CD8-positive, alpha-beta memory T cell (primary cell): ENCODE measurements at places on chromosomes 5 and 9. TPM values are rescaled to one million over a fixed set of nuclear protein-coding genes. Genes with fewer than 3 reads are reported as not detected.

DNA sequence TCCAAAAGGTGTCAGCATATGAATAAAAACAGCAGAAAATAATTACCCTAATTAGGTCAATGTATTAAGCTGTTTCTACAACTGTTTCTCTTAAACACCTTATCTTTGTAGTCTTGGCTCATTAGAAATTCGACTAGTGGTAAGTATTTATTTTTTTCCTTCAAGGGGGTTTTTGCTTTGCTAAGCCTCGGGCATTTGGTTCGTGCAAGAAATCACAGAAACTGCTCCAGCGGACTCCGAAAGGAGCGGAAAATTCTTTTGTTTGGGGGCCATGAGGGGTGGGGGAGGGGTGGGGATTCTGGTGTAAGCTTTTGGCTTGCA lies 757 bp downstream of the ZBED3 start:
- H3K27me3 ChIP-seq = no peaks in the 10 kb centered on the region
- peak overlapping the region; percentile 46 for H3K4me3 ChIP-seq
- no peaks in the 10 kb centered on the region for H3K36me3 ChIP-seq

The COL5A1 gene
- total RNA-seq = 0.13 TPM

DNA sequence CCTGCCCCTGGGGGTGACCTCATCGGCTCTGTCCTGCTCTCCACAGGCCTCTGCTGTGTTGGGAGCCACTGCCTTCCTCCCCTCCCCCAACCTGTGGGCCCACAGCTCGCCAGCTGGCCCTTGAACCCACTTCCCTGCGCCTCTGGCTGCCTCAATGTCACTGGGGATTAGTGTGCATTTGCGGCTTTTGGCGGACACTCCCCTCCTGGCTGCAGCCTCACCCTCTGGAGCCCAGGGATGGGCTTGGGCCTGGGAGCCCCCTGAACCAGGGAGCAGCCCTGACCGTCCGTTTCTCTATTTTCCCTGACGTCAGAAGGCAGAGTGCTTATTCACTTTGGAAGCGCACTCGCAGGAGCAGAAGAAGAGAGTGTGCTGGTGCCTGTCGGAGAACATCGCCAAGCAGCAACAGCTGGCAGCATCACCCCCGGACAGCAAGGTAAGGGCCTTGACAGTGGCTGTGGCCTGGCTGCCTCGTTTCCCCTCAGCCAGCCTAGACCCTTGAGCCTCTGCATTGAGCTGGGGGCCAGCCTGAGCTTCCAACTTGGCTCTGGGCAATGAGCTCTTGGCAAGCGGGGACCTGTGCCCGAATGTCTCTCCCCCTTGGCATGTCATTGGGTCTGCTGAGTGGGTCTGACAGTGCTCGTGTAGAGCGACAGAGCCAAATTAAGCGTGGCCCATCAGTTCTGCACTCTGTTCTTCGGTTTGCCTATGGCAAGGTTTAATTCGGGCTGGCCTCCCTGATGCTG lies 73.1 kb downstream of the RGS3 start:
- no peaks in the 10 kb centered on the region for H3K4me1 ChIP-seq
- no peaks in the 10 kb centered on the region for H3K27me3 ChIP-seq
- H3K27ac ChIP-seq = no peak overlapping the region
- no peak overlapping the region for H3K4me3 ChIP-seq
- H3K36me3 ChIP-seq = peaks cover 23% of the 10 kb centered on the region

The CCL27 gene
- total RNA-seq = 0.35 TPM

DNA sequence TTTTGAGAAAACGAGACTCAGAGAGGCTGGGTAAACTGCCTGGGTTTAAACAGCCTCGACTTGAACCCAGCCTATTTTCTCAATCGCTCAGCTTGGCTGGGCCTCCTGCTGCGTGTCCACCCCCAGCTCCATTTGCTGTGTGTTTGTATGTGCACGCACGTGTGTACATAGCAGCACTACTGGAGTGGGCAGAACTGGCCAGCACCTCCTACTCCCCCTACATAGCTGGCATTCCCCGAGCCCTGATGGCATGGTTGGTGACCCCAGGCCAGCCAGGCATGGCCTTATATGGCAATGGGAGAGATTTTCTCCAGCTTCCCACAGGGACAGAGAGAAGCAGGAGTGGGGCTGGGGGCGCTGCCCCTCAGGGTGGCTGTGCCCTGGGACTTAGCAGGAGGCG lies 4.1 kb downstream of the AIF1L start:
- H3K4me3 ChIP-seq = no peak overlapping the region
- no peaks in the 10 kb centered on the region for H3K4me1 ChIP-seq
- H3K36me3 ChIP-seq = no peaks in the 10 kb centered on the region

DNA sequence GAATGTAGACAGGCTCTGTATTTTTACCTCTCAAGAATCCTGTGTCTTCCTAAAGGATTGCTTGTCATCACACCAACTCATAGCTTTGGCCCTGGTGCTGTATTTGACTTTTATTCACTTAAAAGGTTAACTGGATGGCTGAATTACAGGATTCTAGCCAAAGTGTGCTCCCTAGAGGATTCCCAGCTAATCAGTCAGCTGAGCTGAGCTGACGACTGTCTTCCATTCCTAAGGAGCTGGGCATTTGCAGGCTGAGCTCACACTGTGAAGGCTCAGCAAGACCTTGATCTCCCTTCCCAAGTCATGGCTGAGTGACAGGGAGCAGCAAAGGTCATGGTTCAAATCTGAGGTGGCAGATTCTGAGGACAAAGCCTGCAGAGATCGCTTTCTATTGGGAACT lies 59.0 kb upstream of the PALM2AKAP2 start:
- DNase-seq = no peak
- H3K27ac ChIP-seq = no peak overlapping the region
- no peaks in the 10 kb centered on the region for H3K36me3 ChIP-seq
- H3K4me3 ChIP-seq = no peak overlapping the region
- no peaks in the 10 kb centered on the region for H3K4me1 ChIP-seq

DNA sequence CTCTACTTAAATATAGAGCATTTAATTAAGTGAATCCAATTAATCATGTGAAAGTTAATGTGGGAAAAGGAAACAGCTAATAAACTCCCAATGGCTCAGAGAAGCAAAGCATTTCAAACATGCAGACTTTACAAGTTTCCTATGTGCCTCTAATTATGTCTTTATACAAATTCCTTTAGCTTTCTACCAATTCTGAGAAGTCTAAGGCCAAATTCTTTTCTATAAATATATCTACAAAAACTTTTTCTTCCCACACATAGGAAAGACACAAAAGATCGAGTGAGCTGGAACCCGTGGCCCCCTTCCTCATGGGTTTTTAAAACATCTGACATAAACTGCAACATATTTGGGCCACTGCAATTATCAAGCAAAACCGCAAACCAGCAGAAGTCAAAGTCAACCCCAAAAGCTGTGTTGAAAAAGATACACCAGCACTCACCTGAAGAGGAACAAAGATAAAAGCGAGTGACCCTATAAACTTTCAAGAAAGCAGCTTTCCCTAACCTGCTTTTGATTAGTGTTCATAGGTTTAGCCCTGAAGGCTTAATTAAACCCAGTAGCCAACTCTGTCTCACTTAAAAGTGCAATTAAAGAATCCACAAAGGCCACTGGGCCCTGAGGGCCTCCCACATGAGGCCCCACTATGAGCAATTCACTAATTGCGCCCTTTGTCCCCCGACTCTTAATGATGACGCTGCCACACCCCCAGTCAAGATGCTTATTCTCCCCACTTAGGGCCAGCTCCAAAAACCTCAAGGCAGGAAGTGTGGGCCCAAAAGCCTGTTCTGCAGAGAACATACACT lies 12.1 kb downstream of the SEMA5A start:
- no peaks in the 10 kb centered on the region for H3K27me3 ChIP-seq
- DNase-seq = no peak
- H3K4me3 ChIP-seq = no peak overlapping the region
- no peaks in the 10 kb centered on the region for H3K36me3 ChIP-seq
- no peak overlapping the region for H3K27ac ChIP-seq
- no peaks in the 10 kb centered on the region for H3K4me1 ChIP-seq

DNA sequence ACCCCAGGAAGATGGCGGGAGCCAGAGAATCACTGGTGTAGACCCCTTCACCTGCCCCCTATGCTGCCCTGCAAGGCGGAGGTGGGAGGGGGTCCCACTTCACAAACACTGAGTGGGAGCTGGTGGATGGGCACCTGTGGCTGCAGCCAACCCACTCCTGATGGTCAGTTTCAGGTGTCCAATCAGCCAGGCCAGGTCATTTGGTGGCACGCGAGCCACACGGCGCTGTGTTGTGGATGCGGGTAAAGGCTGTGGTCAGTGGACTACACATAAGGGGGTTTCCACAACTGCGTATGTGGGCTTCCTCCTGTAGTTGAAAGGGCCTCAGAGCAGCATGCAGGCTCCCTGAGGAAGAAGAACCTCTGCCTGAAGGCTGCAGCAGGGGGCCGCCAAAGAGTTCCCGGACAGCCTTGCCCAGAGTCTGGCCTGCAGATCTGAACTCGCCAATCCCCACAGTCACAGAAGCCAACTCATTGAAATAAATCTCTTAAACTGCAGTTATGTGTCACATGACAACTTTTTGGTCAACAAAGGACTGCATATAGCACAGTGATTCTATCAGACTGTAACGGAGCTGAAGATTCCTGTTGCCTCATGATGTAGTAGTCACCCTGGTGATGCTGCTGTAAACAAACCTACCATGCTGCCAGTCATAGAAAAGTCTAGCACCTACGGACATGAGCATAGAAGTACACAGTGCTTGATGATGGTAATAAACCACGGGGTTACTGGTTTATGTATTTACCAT lies 284.7 kb upstream of the IRX2 start:
- no peaks in the 10 kb centered on the region for H3K27me3 ChIP-seq
- H3K36me3 ChIP-seq = no peaks in the 10 kb centered on the region
- H3K27ac ChIP-seq = no peak overlapping the region

DNA sequence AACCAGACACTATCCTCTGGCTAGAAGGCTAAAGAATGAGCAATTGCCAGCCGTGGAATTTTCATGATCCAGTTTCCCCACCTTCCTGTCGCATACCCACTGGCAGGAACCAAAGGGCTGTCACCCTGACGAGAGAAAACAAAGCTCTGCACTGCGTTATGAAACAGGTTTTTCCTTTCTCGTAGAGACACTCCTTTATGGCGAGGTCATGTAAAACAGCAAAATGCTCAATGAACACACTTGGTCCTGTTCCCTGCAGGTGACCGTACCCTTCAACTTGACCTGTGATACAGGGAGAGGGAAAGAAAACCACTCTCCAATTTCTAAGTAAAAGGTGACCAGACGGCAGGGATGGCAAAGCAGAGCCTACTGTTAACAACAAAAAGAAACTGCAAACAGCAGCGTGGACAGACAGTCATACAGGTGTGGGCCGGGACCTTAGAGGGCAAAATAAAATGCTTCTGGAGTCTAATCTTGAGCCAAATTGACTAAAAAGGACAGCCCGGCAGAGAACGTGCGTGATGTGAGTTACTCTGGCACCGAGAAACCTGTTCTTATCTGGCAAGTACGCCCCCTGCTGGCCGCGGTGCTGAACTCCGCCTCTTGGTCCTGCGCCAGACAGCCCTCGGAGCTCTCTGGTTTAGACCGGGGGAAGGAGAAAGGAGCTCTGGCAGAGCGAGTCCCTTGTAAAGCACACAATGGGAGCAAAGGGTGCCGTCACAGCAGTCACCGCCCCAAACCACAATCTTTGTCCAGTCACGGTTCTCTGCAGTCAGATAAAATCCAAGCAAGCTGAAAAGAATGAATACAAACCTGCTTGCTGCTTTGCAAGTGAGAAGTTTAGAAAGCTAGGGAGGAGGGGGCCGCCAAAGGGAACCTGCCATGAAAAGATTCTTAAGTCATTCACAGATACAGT lies 98.9 kb downstream of the EFNA5 start:
- peak; percentile 75 for DNase-seq
- no peaks in the 10 kb centered on the region for H3K27me3 ChIP-seq
- H3K4me3 ChIP-seq = peak overlapping the region; percentile 76

GRCh38 chr9:131523451-131524435 lies 7.3 kb downstream of the UCK1 start:
- H3K27ac ChIP-seq = no peak overlapping the region
- DNase-seq = no peak
- no peaks in the 10 kb centered on the region for H3K4me1 ChIP-seq
- no peaks in the 10 kb centered on the region for H3K27me3 ChIP-seq

The ARSB gene
- total RNA-seq = 19.9 TPM
